ENCODE measurements at places on chromosomes 5 and 9. TPM values are rescaled to one million over a fixed set of nuclear protein-coding genes. Genes with fewer than 3 reads are reported as not detected.

Gene CXCL14
- not detected for total RNA-seq

Gene TAF11L5
- not detected for total RNA-seq

Gene TERT
- total RNA-seq = not detected

Gene FOXD4L3
- total RNA-seq = not detected

Gene ADAMTSL2
- 2.8 TPM for total RNA-seq

Gene CEL
- 0.70 TPM for total RNA-seq

Gene LCN1
- not detected for total RNA-seq

Gene C5orf46
- not detected for total RNA-seq

Gene ISCA1
- 47.3 TPM for total RNA-seq

Gene POLR3G
- total RNA-seq = 3.4 TPM

Gene TMC1
- not detected for total RNA-seq

Gene LCP2
- total RNA-seq = not detected

Gene ZDHHC11B
- not detected for total RNA-seq

Gene SEC24A
- 13.7 TPM for total RNA-seq

Gene CD14
- 4.3 TPM for total RNA-seq

Gene SLC6A3
- not detected for total RNA-seq
